ENCODE measurements at places on chromosomes 7 and 10. TPM values are rescaled to one million over a fixed set of nuclear protein-coding genes. Genes with fewer than 3 reads are reported as not detected.

SLIT1 gene
- total RNA-seq, result 6.1 TPM

FKBP6 gene
- not detected for total RNA-seq

NEBL gene
- total RNA-seq, result 1.8 TPM

CCDC71L gene
- 12.2 TPM for total RNA-seq

SVIL gene
- 127 TPM for total RNA-seq
